ENCODE measurements at places on chromosomes 4 and X.

DNA sequence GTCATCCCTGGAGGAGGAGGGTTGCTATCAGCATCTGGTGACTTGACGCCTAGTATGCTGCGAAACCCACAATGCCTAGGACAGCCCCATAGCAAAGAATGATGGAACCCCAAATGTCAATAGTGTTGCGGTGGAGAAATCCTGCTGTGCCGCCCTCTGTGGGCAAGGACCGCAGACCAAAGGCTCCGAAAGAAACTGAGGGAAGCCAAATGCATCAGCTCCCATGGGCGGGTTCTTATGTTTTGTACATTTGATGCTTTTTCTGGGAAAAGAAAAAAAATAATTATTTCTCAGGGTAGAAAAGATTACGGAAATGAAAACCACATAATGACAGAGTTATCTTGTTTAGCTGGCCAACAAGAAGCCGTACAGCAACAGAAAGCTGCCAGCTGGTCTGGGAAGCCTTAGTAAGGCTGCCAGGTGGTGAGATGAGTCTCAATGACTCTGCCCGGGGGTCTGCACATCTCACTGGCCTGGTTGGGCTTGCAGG, 95.0 kb upstream of the TBL1X start:
- DNase-seq: no peak

- no peak for DNase-seq
These were observed 40.1 kb downstream of the SATL1 start for GRCh38 chrX:85203461-85203970.

- no peak for DNase-seq
These were observed 41.9 kb upstream of the PRDM8 start for GRCh38 chr4:80155316-80155982.

- no peak for DNase-seq
These were observed 345.3 kb upstream of the TENM3 start for GRCh38 chr4:181897935-181898334.

- no peak for DNase-seq
These were observed 875 bp downstream of the RGS12 start for GRCh38 chr4:3293401-3294391.

GRCh38 chrX:46770817-46771163, 11.9 kb upstream of the SLC9A7 start:
- no peak for DNase-seq

DNA sequence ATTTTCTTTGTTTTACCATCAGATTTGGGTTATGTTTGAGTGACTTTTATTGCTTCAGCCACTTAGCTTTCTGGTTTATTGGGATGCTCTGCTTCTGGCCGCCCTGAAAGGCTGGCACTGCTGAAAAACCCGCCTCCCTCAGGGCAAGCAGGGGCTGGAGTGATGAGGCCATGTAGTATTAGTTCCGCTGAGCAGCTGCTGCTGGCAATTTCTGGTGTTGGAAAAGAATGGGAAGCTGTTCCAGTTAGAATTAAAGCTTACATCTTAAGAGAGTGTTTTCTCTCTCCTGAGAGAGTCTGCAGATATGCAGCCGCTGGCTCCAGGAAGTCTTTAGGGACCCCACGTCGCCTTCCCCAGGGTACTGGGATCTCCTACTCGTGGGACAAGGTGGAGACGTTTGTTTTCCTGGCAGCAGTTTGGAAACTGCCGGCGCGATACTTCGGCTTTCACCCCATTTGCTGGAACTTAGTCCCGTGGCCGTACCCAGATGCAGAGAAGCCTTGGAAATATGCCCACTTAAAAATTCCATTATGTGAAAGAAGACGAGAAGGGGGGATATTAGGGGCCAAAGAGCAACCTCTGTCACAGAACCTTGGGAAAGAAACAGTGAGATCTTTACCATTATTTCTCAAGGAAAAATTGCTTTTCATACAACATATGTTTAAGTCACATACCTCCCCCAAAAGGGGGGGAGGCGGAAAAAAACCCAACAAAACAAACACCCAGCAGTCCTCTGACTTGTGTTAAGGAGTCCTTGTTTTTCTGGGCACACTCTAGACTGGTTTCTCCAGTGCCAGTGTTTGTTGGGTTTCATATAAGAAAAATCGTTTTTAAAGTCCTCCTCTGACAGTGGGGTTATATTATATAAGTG, 72.6 kb downstream of the TMEM131L start:
- no peak for DNase-seq

- DNase-seq: no peak
These were observed 153.3 kb upstream of the LNX1 start for GRCh38 chr4:53744446-53745160.

DNA sequence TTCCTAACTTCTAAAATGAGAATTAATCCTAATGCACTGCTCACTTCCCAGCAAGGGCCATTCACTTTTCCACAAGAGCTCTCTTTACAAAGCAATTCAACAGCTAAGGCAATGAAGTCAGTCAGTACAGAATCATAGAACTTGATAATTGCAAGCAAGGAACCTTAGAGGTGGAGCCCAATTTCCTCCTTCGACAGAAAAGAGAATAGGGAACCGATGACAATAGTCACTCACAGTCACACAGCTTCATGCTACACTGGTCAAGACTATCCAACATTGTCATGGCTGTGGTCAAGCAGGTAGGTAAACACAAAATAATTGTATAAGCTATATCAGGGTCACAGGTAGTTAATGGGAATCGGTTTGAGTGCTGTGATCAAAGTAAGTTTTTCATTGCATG, 90.0 kb downstream of the ELOVL6 start:
- no peak for DNase-seq

DNA sequence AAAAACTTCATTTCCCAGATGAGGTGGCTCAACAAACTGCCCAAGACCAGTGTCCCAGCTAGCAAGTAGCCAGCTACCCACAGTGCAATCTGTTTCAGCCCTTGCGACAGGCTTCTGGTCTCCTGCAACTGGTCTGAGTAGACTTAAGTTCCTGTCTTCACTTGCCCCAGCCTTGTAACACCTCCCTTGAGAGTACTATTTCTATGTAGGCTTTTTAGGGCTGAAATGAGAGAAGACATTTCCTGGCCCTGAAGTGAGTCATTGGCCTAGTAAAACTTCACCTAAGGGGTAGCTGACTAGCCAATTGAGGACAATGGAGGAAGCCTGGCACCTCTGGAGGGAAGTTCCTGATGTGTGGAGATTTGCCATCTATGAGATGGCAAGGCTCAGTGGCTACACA, 80.1 kb upstream of the STIM2 start:
- DNase-seq: no peak

GRCh38 chr4:116489739-116490138, 595.6 kb downstream of the TRAM1L1 start:
- no peak for DNase-seq

DNA sequence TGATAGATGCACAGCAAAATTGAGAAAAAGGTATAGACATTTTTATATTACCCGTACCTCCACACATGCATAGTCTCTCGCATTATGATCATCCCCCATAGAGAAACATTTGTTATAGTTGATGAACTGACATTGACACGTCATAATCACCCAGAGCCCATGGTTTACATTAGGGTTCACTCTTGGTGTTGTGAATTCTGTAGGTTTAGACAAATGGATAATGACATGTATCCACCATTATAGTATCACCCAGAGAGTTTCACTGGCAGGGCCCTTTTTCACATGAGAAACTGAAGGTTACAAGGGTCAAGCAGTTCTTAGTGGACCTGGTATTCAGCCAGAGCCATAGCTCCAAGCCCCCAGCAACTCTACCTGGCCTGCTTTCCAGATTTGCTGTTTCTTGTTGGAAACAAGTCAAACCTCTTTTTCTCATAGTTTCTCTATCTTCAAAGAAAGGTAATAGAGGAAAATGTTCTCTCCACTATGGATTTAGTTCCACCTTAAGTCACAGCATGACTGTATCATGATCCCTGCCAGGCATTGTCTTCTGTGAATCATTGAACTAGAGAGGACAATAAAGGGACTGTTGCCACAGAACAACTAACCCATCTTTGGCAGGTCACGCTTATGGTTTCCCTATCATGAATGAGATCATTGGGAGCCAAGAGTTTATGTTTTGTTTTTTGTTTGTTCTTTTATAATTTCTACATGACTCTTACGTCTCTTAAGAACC, 64.0 kb downstream of the HHIP start:
- peak; percentile 81 for DNase-seq

GRCh38 chr4:150173432-150173861, 95.2 kb downstream of the DCLK2 start:
- no peak for DNase-seq

- no peak for DNase-seq
These were observed 168.6 kb upstream of the KLF3 start for GRCh38 chr4:38495446-38495845.

DNA sequence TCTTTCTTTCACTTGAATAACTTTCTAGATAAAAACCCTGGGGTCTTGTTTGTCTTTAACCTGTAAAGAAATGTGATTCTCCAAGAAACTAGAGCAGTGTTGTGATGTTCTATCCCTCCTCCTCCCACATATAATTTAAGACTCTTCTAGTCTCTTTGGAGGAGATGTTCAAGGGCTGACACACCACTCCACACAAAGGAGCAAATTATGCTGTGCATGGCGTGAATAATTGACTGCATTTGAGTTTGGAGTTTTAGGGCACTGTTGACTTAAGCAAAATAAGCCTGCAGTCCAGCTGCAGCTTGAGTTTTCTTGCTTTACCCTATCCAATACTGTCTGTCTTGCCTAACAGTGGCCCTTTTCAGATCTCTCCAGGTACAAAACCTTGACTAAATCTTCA, 119.7 kb downstream of the CHRDL1 start:
- no peak for DNase-seq

- no peak for DNase-seq
These were observed 694.8 kb upstream of the INTU start for GRCh38 chr4:126937846-126938422.

DNA sequence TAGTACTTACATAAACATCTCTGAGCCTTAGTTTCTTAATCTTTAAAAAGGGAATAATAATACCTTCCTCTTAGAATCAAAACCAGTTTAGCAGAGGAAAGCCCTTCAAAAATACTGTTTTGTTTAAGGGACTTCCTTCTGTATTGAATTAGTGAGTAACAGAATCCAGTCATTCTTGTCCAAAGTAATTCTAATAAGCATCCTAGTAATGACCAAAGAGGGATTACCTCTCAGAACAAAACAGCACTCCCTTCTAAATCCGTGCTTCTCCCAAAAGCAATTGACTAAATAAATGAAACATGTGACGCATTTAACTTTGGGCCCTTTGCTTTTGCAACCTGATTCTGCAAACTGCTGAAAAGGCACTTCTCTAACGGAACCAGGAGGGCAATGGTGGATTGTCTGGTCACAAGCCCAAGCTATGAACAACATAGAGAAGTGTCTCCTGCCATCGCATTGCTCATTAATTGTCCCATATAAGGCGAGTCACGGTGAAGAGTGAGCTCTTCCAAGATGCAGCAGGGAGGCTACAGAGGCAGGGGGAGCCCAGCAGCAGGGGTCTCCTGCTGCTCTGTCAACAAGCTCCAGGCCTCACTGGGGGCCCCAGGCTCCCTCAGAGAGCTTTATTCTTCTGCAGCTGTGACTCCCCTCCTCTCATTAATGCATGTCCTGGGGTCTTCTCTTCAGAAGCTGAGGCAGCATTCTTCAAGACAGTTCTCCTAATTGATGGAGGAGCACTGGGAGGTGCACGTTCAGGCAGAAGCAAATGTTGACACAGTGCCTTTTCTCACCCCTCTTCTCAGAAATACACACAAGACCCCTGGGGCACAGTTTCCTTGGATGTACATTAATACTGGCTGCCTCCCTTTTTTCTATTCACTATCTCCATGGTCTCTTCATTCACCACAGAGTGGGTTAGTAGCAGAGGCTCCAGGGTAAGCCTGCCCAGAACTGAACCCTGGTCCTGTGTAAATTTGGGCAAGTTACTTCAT, 419.6 kb upstream of the RASGEF1B start:
- no peak for DNase-seq

- peak; percentile 41 for DNase-seq
These were observed 38.7 kb upstream of the SLC16A2 start for GRCh38 chrX:74382613-74383012.

GRCh38 chrX:101203761-101204351, 15.7 kb upstream of the DRP2 start:
- DNase-seq: no peak

- DNase-seq: no peak
These were observed 1082.3 kb upstream of the ADGRL3 start for GRCh38 chr4:60117726-60118323.

GRCh38 chr4:46554760-46555465, 165.0 kb upstream of the GABRA2 start:
- no peak for DNase-seq

DNA sequence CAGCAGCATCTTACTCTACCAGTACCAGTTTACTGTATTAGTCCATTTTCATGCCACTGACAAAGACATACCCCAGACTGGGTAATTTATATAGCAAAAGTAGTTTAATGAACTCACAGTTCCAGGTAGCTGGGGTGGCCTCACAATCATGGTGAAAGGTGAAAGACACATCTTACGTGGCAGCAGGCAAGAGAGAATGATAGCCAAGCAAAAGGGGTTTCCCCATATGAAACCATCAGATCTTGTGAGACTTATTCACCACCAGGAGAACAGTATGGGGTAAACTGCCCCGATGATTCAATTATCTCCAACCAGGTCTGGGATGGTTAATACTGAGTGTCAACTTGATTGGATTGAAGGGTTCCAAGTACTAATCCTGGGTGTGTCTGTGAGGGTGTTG, 69.3 kb downstream of the YIPF6 start:
- no peak for DNase-seq

GRCh38 chr4:20698382-20698781, 1.9 kb upstream of the PACRGL start:
- DNase-seq: no peak

GRCh38 chr4:109588176-109588575, 28.1 kb downstream of the MCUB start:
- no peak for DNase-seq

DNA sequence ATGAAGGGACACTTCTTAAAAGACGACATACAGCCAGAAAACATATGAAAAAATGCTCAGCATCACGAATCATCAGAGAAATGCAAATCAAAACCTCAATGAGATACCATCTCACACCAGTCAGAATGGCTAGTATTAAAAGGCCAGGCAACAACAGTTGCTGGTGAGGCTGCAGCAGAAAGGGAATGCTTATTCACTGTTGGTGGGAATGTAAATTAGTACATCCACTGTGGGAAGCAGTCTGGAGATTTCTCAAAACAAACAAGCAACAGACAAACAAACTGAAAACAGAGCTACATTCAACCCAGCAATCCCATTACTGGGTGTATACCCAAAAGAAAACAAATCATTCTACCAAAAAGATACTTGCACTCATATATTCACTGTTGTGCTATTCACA, 197.9 kb downstream of the EVC2 start:
- DNase-seq: no peak

GRCh38 chr4:98833384-98833783, 95.5 kb downstream of the EIF4E start:
- no peak for DNase-seq

- no peak for DNase-seq
These were observed 23.8 kb upstream of the NSG1 start for GRCh38 chr4:4362991-4363697.

DNA sequence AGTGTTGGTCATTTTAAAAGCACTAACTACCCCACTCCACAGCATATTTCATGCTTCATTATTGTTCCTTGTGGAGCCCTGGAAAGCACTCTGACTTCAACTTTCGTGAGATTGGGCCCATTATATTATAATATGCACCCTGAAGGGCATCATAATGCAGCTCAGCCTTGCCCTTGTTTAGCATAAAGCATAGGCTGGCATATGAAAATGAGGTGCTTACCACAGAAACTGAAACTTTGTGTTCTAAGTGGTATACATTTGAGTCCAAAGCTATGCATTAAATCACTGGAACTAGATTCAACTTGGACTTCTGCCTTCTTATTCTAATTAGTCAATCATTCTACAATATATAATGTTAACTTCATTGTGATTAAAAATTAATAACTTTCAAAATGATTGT, 1027.9 kb downstream of the STIM2 start:
- DNase-seq: no peak
